M059J (cell line): ENCODE measurements at places on chromosomes 6 and 20.
A peak's percentile ranks its signal among the peaks of the same experiment; 100 is the strongest.

- no peak for DNase-seq
Measured at GRCh38 chr6:119171864-119172588, 93.6 kb upstream of the FAM184A start.

DNA sequence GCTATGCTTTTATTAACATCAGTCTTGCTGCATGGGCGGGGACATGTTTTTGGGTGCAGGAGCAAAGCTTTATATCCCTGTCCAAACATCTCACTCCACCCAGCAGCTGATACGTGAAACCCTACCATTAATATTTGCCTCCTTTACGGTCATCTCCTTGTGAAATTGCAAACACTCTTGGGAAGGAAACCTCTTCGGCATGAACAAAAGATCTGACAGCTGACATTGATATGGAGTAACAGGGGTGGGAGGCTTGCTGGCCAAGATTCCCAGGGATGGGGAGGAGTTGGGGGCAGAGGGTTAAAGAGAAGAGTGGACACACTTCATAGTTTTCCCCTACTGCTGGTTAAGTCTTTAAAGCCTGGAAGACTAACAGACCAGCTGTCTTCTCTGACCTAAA is 22.2 kb upstream of the VEGFA start:
- DNase-seq = no peak

GRCh38 chr20:47249913-47250312 is 106.6 kb downstream of the ZMYND8 start:
- DNase-seq = no peak

- no peak for DNase-seq
Measured at GRCh38 chr6:135277422-135277821, 96.3 kb downstream of the MYB start.

DNA sequence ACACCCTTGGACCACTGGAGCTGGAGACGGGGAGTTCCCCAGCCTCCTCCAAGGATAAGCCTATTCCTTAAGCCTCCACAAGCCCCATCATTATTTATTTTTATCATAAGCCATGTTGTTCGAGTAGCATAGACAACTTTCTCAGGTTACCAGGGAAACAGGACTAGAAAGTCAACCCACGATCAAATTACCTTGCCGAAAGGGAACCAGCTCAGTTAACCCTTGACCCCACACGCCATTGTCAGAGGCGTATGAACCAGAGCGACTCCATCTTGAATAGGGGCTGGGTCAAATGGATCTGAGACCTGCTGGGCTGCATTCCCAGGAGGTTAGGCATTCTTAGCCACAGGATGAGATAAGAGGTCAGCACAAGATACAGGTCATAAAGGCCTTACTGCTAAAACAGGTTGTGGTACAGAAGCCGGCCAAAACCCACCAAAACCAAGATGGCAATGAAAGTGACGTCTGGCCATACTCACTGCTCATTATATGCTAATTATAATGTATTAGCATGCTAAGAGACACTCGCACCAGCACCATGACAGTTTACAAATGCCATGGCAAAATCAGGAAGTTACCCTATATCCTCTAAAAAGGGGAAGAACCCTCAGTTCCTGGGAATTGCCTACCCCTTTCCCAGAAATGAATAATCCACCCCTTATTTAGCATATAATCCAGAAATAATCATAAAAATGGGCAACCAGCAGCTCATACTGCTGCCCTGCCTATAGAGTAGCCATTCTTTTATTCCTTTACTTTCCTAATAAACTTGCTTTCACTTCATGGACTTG is 22.4 kb downstream of the SYNJ2 start:
- DNase-seq = no peak

DNA sequence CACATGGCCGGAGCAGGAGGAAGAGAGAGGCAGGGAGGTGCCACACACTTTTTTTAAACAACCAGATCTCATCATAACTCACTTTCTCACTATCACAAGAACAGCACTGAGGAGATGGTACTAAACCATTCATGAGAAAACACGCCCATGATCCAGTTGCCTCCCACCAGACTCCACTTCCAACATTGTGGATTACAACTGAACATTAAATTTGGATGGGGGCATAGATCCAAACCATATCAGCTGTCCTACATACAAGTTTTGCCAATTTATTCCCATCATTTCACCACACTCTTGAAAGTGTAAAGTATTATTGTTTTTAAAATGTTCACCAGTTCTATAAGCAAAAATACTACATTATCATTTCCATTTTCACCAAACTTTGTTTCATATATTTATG is 33.9 kb upstream of the VGLL2 start:
- DNase-seq = no peak

DNA sequence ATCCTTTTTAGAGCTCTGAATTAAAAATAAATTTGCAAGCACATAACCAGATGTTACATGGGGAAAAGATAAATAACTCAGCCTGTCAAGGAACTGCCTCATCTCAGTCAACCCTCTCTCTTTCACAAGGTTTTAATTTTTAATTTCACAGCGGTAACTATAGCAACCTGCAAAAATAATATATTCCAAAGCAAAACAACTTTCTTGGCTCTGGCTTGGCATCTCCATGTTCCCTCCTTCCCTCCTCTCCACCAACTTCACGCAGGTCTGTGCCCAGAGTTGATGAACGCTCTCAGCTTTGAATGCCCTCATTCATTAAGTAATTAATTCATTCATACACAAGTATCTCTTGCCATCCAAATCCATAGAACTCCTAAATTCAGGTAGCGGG is 32.5 kb upstream of the SIRPA start:
- peak; percentile 29 for DNase-seq

- DNase-seq = no peak
Measured at GRCh38 chr6:157575436-157576145, 194.6 kb downstream of the ZDHHC14 start.

- peak; percentile 64 for DNase-seq
Measured at GRCh38 chr6:63573899-63574553, 1.7 kb downstream of the LOC128125822 start.

- no peak for DNase-seq
Measured at GRCh38 chr20:3390759-3391425, 16.6 kb downstream of the DNAAF9 start.

GRCh38 chr6:29547573-29547972 is 12.0 kb downstream of the UBD start:
- no peak for DNase-seq

- no peak for DNase-seq
Measured at GRCh38 chr20:43725666-43726065, 1.1 kb downstream of the GTSF1L start.

DNA sequence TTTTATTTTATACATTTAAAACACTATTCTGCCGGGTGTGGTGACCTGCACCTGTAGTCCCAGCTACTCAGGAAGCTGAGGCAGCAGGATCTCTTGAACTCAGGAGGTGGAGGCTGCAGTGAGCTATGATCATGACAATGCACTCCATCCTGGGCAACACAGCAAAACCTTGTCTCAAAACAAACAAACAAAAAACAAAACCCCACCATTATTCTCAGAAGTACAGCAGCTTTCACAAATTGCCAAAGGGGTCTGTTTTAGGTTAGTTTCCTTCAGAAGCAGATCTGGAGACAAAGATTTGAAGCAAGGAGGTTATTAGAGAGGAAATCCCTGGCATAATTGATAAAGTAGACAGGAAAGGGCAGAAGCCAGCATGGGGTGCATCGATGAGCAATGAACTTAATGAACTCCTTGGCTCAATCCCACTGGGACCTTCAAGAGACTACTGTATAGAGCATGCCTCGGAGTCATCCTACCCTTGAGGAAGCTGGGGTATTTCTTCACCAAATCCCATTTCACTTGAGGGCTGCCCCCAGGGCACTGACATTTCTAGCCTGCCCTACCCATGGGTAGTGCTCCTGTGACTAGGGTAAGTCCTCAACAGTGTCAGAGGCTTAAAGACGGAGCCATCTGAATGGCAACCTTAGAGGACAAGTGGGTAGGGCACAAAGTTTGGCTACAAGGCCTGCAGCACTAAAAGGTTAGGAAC is 43.2 kb upstream of the DDR1 start:
- DNase-seq = no peak

DNA sequence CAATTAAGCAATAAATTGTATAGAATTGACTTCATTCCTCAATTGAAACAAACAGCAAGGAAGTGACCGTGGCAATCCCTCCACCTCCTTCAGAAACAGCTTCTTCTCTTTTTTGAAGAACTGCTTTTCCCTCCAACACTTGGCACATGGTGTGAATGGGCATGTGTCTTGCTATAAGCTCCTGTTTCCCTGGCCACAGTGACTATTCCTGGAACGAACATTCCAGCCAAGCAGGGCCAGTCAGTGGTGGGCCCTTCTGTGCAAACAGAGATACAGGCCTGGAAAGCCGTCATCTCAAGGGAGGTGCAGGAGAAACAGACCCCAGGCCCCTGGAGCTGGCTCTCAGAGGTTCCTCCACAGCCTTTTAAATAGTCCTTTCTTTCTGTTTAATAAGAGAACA is 6.9 kb downstream of the TXNDC5 start:
- DNase-seq = no peak
